ENCODE measurements at places on chromosomes 2 and 18.
A peak's percentile ranks its signal among the peaks of the same experiment; 100 is the strongest.

DNA sequence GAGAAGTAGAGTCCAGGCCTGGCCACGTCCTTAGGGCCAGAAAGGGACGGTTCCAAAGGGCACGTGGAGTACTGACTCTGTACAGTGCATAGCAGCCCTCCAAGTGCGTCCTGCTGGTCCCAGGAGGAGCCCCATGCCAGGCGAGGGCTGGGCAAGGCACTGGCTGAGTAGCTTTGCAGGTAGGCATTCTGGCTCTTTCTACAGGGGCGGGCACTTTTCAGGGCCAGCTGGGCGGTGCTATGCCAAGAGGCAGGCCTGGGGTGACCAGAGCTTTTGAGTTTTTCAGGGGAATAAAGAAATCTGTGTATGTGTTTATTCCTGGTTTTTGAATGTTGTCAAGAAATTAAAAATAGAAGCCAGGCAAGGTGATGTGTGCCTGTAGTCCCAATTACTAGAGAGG is 15.4 kb upstream of the GLI2 start:
- no peak for DNase-seq

GRCh38 chr2:116452651-116453050 is 1361.8 kb upstream of the DDX18 start:
- DNase-seq: no peak

GRCh38 chr2:173612354-173612753 is 257.7 kb downstream of the CDCA7 start:
- no peak for DNase-seq

DNA sequence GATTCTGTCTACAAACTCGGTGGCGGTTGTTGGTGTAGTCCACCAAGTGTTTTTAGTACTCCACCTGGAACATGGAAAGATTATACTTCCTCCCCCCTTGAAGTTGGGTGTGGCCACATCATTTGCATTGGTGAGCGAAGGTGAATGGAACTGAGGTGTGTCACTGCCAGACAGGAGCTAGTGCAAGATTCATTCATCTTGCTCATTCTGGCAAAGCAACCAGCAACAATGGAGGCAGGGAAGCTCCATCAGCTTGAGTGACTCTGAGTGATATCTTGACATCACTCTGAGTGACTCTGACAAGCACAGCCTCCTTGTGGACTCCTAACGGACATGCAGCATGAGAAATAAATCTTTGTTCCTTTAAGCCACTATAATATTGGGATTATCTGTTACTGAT is 54.7 kb upstream of the SLC1A4 start:
- no peak for DNase-seq

DNA sequence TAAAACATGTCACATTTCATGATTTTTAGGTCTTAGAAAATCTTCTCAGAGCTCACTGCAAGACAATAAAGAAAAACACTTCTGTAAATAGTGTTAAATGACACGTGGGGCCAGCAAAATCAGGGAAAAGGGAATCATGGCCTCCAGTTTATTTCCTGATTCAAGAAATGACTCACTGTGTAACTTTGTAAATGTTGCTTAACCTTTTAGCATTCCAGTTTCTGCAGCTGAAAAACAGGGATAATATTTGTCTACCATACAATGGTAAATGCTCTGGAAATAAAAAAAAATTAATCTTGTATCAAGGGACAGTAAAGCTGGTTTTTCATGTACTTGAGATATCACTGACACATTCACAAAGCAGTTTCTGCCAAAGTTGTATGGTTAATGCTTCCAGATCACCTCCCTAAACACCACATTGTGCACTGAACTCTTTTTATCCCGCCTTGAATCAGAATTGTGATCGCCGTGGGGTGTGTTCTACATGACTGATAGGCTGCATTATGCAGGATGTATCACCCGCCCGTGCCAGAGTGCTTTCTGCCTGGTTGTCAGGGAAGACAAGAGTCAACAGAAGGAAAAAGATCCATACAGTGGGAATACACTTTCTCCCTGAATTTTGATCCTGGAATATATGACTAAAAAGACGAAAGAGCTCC is 238.8 kb downstream of the IKZF2 start:
- DNase-seq: no peak

GRCh38 chr2:156021146-156022040 is 311.1 kb downstream of the NR4A2 start:
- DNase-seq: no peak

DNA sequence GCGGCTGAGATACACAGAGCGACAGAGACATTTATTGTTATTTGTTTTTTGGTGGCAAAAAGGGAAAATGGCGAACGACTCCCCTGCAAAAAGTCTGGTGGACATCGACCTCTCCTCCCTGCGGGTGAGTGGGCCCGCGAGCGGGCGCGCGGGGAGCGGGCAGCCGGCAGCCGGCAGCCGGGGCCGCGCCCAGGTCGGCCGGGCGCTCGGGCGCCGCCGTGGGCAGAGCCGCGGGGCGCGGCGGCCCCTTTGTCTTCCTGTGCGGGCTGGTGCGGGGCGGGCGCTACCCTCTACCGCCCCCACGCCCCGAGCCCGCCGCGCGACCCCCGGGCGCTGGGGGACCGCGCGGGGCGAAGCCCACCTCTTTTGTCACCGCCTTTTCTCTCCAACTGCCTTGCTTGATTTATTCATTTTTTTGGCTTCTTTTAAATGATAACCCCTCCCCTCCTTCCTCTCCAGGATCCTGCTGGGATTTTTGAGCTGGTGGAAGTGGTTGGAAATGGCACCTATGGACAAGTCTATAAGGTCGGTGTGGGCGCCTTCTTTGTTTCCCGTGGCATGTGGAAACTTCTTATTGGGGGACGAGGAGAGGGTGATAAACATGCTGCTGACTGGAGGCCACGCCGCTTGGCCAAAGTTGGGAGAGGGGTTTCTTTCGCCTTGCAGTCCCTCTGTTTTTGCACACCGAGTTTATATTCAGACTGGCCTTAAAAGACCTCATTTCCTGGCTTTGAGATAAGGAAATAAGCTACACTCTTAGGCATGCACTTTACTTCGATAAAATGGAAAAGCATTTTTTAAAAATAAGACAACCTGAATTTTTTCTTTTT is 722 bp downstream of the MAP4K4 start:
- DNase-seq: no peak

- DNase-seq: no peak
These were observed 1333.3 kb upstream of the SLC39A10 start for GRCh38 chr2:194323740-194324139.

GRCh38 chr18:711657-712400 is 601 bp downstream of the ENOSF1 start:
- DNase-seq: peak; percentile 55

DNA sequence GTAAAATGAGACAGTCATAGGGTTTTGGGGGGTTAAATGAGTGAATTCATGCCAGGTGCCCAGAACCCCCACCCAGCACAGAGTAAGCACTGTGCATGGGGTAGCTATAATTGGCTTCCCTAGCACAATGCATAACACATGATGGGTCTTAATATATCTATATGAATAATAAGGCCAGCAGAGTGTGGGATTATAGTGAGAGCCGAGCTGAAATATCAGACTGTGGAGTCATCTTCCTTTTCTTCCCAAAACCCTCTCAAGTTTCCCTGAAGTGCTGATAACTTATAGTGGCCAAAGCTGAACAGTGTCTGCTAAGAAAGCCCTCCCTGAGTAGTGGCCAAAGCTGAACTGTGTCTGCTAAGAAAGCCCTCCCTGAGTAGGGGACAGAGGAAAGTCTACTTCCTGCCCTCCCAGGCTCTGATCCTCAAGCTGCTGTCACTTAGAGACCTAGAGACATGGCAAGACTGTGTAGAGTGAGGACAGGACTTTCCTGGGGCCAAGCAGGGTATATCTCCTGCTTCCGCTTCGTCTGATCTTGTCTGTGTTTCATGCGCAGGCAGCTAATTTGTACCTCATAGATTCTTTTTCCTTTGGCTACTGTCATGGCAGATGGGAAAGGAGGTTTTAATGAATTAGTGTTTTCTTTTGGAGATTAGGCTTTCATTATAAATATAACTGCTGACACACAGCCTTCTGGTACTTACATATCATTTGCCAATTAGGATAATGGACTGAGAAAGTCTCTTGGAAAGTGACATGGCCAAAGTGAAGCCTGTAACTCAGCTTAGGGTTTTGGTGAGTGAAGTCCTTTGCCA is 94.9 kb downstream of the FHOD3 start:
- no peak for DNase-seq

- no peak for DNase-seq
These were observed 2.4 kb upstream of the MRPL53 start for GRCh38 chr2:74474899-74475298.

DNA sequence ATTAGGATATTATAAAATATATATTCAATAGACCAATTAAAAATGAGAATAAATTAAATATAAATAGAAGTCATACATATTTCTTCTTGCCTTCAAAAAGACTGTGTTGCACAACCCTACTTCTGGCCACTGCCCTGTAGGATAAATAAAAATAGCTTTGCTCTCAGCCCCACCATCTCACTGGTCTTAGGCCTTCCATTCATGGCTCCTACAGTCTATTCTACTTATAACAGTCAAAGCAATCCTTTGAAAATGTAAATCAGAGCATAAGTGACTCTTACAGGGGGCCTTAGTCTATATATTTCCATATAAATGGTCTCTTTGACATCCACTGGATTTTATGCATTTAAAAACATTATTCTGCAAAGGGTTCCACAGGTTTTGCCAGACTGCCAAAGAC is 72.9 kb downstream of the KLF7 start:
- DNase-seq: no peak

DNA sequence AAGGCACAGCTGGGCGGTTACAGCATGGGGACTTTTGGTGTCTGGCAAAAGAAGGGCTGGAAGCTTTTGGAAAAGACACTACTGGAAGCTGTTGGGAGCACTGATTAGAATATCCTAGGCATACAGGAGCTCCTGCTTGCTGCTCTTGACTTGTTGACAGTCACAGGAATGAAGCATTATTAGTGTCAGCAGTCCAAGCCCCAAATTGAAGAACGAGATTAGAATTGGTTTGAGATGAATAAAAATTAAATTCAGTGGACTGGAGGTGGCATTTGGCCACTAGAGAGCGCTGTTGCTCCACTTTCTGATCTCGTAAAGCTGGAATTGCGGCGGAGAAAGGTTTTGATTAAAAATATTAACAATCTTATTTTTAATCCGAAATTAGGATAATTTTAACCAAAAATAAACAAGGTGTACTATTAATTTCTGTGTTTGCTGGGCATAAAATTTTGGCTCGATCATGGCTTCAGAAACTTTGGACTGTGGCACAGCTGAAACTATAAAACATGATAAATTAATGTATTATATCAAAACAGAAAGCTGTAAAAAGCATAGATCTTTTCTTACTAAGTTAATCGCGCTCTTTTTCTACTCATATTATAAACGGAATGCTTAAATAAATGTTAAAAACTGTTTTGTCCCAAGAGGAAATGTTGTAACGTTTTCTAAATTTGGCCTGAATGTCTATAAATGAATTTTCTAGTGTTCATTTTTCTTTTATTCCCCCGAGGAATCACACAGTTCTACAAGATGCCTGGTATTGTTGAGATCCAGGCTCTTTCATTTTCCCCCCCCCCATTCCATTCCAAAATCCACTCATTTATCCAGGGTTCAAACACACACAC is 2.4 kb upstream of the HOXD8 start:
- peak; percentile 29 for DNase-seq

DNA sequence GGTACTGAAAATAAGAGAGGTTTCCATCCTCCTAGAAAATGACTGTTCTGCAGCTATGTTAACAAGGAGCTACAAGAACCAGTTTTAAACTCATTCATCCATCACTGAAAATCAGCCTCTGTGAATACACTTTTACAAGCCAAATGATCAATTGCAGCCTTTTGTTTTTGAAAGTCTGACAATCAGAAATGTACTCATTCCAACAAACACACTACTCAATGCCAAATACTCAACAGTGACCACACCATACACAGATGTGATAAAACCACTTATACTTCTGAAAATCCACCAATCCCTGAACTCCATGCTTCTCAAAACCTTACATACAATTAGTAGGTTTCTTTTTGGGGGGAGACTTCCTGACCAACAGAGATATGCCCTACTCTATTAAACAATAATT is 663.9 kb upstream of the CHAC2 start:
- no peak for DNase-seq

DNA sequence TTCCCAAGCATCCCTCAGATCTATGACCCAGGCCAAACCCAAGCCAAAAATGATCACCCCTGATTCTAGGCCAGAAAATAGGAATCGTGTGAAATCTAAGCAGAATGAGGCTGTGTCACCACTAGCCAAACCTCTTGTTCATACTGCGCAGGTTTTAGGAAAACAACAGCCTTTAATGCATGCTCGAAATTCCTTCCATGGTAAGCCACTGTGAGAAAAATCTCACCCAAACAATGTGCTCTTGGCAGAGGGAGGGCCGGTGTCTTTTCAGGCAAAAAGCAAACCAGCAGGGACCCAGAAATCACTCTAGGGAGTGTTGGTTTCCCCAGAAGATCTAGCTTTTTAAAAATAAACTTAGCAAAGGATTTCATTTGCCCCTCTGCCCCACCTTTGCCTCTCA is 71.2 kb upstream of the FOSL2 start:
- DNase-seq: no peak

GRCh38 chr2:219789476-219789875 is 162.0 kb downstream of the SLC4A3 start:
- DNase-seq: no peak

- DNase-seq: no peak
These were observed 128.0 kb upstream of the FBXO11 start for GRCh38 chr2:48034295-48034694.

DNA sequence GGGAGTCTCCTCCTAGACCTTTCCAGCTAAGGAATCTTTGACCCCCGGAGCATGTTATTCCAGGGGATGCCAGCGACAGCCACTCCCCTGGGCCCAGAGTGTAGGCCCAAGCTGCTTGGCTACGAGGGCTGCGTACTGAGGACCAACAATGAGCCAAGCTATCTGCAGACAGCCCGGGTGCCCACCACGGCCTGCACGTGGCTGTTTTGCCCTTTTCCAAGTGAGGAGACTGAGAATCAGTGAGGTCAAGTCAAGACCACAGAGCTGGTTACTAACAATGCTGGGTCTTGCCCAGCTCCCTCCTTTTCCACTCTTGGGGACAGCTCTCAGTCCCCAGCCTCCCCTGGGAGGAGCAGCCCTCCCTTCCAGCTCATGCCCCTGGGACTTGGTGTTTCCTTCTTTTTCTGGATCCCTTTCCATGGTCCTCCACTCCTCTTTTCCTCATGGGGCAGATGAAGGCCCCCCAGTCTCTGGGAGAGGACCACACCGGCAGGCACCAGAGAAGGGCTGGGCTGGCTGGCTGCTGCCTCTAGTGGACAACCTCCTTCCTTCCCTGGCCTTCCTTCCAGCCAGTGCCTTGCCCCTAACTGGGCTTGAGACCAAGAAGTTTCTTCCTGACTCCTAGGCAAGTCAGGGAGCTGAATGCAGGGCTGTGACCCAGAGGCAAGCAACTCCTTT is 550 bp upstream of the MALL start:
- no peak for DNase-seq

GRCh38 chr2:84424152-84424551 is 34.9 kb downstream of the SUCLG1 start:
- no peak for DNase-seq

Measured in activated effector memory CD4-positive, alpha-beta T cell treated with Interleukin-2 at 50 U/mL for 16 hours (primary cell).